ENCODE measurements at places on chromosomes 3 and 15. TPM values are rescaled to one million over a fixed set of nuclear protein-coding genes. Genes with fewer than 3 reads are reported as not detected.

Gene GREM1
- total RNA-seq, result 0.25 TPM

Gene KNG1
- total RNA-seq, result not detected

Gene CCDC13
- total RNA-seq, result 0.70 TPM

Gene CHDH
- total RNA-seq, result 0.89 TPM

- H3K27me3 ChIP-seq, result no peaks in the 10 kb centered on the region
- H3K27ac ChIP-seq, result no peak overlapping the region
- no peaks in the 10 kb centered on the region for H3K4me1 ChIP-seq
- H3K36me3 ChIP-seq, result peaks cover 9% of the 10 kb centered on the region
- H3K4me3 ChIP-seq, result no peak overlapping the region
Observed at GRCh38 chr3:188635258-188636042, 481.5 kb downstream of the LPP start.

- H3K36me3 ChIP-seq, result no peaks in the 10 kb centered on the region
- peaks cover 39% of the 10 kb centered on the region for H3K4me1 ChIP-seq
- H3K27me3 ChIP-seq, result no peaks in the 10 kb centered on the region
- DNase-seq, result no peak
Observed at GRCh38 chr3:52704611-52705437, 767 bp downstream of the GLT8D1 start.

DNA sequence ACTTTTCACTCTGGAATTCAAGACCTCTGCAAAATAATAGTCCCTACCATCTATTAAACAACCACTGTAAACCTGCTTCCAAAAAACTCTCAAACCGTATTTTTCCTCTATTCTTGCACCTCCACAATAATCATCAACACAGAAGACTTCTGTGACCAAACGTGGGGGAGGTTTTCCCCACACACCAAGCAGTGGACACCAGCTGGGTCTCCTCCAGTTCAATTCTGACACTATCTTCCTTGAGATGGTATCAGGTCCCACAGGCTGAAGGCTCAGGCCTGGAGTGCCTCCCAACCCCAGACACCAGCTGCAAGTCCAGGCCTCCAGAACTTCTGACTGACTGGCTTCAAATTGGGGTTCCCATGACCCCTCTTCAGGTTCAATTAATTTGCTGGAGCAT is 89.6 kb upstream of the RAP2B start:
- H3K27me3 ChIP-seq, result no peaks in the 10 kb centered on the region
- no peak overlapping the region for H3K4me3 ChIP-seq
- DNase-seq, result no peak
- H3K4me1 ChIP-seq, result no peaks in the 10 kb centered on the region

DNA sequence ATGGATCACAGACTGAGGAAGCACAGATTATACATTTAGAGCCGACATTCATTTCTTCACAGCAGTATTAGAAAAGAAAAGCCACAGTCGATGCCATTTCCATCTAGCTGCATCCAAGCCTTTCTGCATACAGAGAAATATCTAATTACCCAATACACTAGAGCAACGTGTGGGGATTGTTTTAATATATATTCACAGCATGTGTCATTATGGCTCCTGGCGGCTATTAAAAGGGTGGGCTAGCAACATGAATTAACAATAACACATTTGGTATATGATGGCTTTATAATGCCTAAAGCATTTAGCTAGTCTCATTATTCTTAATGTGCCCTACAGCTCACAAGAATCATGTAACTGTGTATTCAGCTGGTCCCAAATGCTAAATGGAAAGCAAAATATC is 1030.5 kb downstream of the FHIT start:
- H3K27me3 ChIP-seq, result no peaks in the 10 kb centered on the region
- peaks cover 13% of the 10 kb centered on the region for H3K4me1 ChIP-seq
- DNase-seq, result no peak
- H3K27ac ChIP-seq, result no peak overlapping the region
- no peaks in the 10 kb centered on the region for H3K36me3 ChIP-seq

- H3K4me3 ChIP-seq, result no peak overlapping the region
- no peaks in the 10 kb centered on the region for H3K36me3 ChIP-seq
- no peak for DNase-seq
- no peaks in the 10 kb centered on the region for H3K4me1 ChIP-seq
- H3K27ac ChIP-seq, result no peak overlapping the region
Observed at GRCh38 chr3:55564726-55565125, 77.6 kb upstream of the WNT5A start.

GRCh38 chr3:17132286-17133115 is 247.7 kb downstream of the PLCL2 start:
- no peaks in the 10 kb centered on the region for H3K4me1 ChIP-seq
- peaks cover 4% of the 10 kb centered on the region for H3K36me3 ChIP-seq
- no peak for DNase-seq
- no peak overlapping the region for H3K27ac ChIP-seq

DNA sequence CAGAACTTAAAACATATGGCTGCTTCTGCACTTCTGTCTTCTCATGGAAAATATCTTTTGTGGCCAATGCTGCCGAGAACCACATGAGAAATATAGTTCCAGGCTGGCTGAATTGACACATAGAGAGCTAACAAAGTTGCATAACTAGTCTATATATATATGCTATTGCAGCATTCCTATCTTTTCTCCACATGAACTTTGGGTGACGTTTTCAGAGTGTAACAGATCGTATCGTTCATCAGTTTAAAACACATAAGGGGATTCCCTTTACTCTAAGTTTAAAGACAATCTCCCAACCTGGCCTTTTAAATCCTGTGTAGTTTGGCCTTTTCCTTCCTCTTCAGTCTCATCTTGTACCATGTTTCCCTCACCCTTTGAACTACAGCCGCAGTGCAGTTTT is 394.2 kb upstream of the CBLB start:
- H3K27ac ChIP-seq, result no peak overlapping the region
- no peaks in the 10 kb centered on the region for H3K27me3 ChIP-seq
- DNase-seq, result no peak
- peaks cover 4% of the 10 kb centered on the region for H3K4me1 ChIP-seq
- no peak overlapping the region for H3K4me3 ChIP-seq

DNA sequence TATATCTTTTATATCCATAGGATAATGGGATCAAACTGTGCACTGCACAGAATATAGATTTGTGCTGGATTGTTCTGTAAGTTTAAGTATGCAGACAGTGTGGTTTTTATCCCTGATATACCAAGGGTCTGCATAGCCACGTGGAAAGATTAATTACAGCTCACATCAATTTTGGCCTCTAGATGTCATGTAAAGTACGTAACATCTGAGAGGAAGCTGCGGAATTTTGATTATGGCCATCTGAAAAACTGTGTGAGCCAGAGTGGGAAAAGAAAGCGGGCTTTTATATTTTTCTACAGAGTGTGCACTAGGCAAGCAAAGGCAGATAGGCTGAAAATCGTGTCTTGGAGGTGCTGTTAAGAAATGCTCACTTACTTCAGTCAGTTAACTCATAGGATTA is 562.7 kb downstream of the GBE1 start:
- H3K4me3 ChIP-seq, result no peak overlapping the region
- H3K27me3 ChIP-seq, result no peaks in the 10 kb centered on the region
- H3K4me1 ChIP-seq, result no peaks in the 10 kb centered on the region

Measured in activated T-cell treated with anti-CD3 and anti-CD28 coated beads, Interleukin-2, amount 50 U/mL, for 72 hours (primary cell).